Activated T-cell treated with anti-CD3 and anti-CD28 coated beads for 1 hour (primary cell): ENCODE measurements at places on chromosomes 13 and 19.

- no peak for DNase-seq
Observed at GRCh38 chr19:41848666-41849065, 3.8 kb downstream of the DMRTC2 start.

DNA sequence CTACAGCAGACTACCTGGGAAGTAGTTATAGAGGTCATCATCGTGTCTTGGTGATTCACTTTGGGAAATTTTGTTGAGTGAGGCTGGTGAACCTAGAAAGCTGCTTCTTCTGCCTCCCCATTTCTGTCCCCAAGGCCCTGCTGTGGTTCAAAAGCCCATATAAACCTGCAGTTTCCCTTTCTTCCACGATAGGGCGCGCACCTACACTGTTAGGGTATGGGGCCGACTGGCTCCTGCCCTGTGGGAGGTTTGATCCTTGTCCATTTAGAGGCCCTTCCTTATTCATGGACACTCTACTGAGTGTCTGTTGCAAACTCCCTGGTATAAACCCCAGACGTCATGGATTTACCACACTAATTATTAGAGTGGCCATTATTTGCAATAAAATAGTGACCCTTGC, 191.8 kb downstream of the GGACT start:
- no peak for DNase-seq

- DNase-seq = no peak
Observed at GRCh38 chr19:55930996-55931515, 1.1 kb downstream of the NLRP13 start.

DNA sequence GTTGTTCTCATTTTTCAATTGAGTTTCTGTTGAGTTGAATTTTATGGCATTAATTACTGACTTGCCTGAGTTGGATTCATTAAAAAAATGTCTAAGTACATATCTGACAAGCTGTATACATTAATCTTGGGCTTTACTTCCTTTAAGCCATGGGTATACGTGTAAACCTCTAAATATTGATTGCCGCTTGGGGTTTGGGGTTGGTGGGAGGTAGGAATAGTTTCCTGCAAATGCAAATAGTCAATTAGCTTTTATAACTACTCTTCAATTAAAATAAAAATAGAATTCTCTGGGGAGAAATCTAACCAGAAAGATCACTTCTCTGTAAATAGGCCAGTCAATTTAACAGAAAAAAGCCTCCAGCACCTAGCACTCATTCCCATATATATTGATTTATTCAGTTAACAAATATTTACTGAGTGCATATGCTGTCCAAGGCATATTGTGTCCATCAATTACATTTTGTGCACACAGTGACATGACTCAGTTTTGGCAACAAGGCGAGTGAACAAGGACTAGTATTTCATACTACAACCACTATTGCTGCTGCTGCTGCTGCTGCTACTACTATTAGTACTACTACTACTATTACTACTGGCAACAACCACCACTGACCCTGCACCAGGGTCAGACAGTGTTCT, 306.8 kb downstream of the RFC3 start:
- no peak for DNase-seq

- no peak for DNase-seq
Observed at GRCh38 chr13:109955598-109955997, 169.2 kb upstream of the IRS2 start.
